NCI-H524 treated with DMSO at 0.1 percent for 48 hours (cell line): ENCODE measurements at places on chromosomes 2 and 18.

DNA sequence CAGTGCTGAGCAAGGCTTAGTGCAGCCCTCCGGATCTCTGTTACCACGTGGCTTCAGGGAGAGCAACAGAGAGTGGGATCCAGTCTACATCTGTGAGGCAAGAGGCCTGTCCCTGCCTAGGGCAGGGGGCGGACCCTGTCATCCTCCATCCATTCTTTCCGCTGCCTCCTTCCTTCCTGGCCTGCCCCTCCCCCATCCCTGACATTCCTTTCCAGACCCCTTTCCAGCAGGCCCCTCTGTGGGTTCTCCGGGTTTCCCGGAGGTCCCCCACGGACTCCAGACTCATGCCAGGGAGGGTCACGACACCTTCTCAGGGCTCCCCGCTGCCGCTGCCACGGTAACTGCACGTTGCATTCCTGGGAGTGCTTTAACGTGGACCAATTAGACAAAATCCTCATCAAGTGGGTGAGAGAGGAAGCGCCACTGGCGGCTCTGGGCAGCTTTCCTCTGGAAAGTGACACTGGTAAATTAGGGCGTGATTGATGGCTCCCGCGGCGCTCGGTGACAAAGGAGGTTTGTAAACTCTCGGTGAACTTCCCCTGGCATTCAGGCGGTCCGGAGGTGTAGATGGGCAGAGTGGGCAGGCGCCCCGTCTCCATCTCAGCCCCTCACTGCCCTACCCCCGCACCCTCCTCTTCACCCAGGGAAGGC, 11.4 kb downstream of the ATOH8 start:
- DNase-seq: peak; percentile 68

GRCh38 chr2:241867776-241868420, 1.6 kb upstream of the RTP5 start:
- peak; percentile 35 for DNase-seq

DNA sequence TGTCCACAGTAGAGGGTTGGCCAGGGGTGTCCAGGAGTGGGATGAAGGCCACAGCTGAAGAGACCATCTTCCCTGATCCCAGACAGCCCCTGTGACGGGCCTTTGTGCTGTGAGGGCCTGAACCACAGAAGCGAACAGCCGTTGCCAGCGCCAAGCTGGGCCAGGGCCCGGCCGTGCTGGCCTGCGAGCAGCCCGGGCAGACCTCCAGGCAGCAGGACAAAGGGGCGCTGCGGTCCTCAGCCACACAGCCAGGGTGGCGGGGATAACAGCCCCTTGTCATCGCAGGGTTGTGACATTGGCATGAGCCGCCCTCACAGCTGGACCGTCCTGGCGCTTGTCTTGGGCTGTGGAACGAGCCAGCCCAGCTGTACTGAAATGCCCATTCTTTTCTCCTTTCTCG, 161.1 kb downstream of the FAM210A start:
- no peak for DNase-seq

GRCh38 chr2:65374575-65374974, 57.8 kb downstream of the SPRED2 start:
- no peak for DNase-seq

DNA sequence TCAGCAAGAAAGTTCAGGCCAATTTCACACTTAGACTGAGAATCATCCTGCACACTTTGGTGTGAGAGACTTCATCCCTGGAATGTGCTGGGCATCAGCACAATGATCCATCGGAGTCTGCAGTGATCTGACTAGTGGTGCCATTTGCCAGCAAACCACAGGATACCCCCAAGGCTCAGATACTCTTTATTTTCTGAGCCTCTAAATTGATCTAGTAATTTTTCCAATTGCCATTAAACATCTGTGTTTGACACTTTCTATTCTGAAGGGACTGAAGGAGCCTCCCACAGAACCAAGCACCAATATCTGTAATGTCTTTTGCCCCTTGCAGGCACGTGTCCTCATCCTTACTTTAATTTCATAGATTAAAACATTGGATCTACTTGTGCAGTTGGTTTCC, 485.3 kb upstream of the SMIM21 start:
- DNase-seq: no peak

- DNase-seq: no peak
Measured at GRCh38 chr2:178392215-178392614, 58.8 kb downstream of the PRKRA start.

DNA sequence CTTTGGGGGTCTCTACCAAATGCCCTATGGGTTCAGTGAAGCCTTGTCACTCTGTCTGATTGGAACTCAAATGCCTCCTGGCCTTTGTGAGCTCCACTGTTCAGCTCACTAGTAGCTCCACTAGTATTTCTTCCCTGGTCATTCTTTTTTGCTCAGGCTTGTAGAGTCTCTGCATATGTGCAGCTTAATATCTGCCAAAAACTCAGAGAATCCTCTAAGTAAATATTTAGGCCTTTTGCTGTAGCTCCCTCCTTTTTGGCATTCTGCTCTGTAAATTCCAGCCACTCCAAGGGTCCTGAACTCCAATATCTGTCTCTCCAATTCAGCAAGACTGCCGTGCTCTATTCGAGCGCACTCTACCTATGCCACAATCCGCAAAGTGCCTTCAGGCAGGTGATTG, 146.5 kb downstream of the MAIP1 start:
- DNase-seq: no peak

GRCh38 chr2:197294260-197294659, 16.3 kb downstream of the ANKRD44 start:
- DNase-seq: no peak

GRCh38 chr2:46697830-46698323, 217.7 kb downstream of the MCFD2 start:
- no peak for DNase-seq

- DNase-seq: no peak
Measured at GRCh38 chr2:24412812-24413211, 52.5 kb upstream of the ITSN2 start.

GRCh38 chr18:46274266-46274665, 170.1 kb downstream of the HAUS1 start:
- no peak for DNase-seq

DNA sequence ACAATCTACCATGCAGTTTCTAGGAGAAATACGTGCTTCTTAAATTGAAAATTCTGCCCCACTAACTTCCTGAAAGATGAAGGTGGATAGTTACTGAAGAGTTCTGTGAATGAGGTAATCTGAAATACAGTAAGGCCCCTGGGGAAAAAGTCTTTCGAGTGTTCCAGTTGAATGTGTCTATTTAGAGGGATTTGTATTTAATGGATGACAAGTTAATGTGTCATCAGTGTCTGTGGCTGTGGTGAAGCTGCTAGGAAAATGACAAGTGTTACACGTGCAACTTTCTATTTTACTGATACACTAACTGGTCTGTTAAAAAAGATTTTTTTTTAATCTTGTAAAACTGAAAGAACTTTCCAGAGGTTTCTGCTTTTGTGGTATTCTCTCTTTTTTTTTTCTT, 384.6 kb downstream of the STK39 start:
- no peak for DNase-seq

- peak; percentile 83 for DNase-seq
Measured at GRCh38 chr2:176415174-176415895, 146.1 kb downstream of the MTX2 start.

- DNase-seq: no peak
Measured at GRCh38 chr2:109736177-109736827, 57.8 kb upstream of the RGPD5 start.

- DNase-seq: peak; percentile 25
Measured at GRCh38 chr18:27871726-27872125, 305.2 kb downstream of the CDH2 start.

DNA sequence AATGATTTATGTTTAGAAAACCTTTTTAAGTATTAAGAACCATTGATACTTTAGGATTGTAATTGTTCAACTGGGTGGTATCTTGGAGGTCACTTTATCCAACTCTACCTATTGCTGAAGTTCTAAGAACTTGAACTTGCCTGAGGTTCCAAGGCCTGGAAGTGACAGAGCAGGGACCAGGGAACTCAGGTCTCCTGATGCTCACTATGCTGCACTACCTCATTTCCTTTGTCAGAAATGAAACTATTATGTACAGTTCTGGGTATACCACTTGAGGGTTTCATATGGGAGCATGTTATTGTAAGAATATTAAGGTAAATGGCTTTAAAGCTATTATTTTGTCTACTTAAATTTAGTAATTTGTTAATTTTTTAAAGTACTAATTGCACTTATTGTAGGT, 3.0 kb downstream of the MBD5 start:
- no peak for DNase-seq

DNA sequence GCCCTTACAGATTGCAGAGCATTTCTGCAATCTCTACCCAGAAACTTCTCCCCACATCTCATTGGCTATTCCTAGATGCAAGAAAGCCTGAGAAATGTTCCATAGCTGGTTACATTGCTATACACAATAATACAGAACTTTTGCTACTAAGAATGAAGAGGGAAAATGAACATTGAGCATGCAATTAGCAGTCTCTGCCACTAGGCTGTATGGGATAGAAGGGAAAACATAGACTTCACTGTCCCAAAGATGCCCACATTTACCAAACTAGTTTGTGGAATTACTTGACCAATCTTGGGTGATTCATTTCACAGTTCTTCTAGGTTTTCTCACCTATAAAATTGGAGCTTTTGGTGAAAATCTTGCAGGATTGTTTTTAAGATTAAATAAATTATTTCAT, 265.7 kb upstream of the NT5C1B start:
- peak; percentile 2 for DNase-seq

GRCh38 chr18:38940863-38941531, 1375.4 kb upstream of the CELF4 start:
- DNase-seq: no peak

DNA sequence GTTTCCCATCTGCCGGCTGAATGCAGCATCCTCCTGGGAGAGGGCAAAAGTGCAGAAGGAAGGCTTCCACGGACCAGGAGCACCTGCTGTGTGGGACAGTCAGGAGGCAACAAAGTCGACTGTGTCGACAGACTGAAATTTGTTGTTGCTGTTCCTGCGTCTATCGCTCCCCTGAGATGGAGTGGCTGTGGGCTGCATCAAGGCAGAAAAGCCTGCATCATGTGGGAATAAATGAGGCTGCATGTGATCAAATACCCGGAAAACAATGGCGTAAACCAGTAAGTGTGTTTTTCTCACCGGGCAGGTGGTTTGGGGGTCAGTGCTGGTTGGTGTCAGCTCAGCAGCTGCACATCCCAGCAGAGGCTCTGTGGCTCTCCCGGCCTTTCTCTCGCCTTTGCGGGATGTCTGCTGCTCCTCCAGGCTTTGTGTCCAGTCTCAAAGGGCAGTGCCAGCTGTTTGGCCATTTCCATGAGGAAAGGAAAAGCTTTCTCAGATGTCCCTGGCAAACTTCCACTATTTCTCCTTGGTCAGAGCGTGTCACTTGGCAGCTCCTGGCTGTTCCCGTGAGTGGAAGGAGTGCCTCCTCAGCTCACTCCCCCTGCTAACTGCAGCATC, 262.4 kb downstream of the NDUFA10 start:
- no peak for DNase-seq

GRCh38 chr2:209425471-209426071, 1.7 kb downstream of the MAP2 start:
- DNase-seq: peak; percentile 8

DNA sequence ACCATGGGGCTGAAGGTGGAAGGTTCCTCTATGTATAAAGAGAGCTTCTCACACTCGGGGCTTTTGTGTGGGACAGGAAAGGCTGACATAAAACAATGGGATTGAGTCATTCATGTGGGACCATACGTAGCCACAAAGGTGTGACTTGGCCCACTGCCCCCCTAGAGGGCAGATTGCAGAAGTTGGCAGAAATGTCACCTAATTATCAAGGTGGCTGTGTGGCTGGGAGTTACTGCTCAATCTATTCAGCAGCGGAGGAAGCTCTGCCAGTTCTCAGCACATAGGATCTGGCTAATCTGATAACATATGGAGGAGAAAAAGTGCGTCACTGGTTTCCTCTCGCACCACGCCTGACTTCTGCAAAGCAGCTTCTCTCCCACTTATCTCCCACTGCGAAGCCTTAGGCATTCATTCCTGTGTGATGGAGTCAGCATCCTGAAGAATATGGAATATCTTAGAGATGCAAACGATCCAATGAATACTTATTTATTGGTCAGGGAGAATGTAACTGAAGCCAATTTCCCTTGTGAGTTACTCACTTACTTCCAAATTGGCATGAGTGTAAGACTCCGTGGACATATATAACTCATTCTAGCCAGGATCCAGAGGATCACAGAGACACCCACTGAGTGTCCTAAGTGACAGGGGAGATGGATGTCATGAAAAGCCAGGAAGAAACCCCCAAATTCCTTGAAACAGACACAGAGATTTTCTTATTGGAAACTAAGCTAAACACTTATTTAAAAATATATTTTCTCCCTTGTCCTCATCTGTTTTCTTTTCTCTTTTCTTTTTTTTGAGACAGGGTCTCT, 344.8 kb downstream of the TGIF1 start:
- no peak for DNase-seq

- DNase-seq: no peak
Measured at GRCh38 chr2:82182270-82182669, 1877.7 kb upstream of the LRRTM1 start.

DNA sequence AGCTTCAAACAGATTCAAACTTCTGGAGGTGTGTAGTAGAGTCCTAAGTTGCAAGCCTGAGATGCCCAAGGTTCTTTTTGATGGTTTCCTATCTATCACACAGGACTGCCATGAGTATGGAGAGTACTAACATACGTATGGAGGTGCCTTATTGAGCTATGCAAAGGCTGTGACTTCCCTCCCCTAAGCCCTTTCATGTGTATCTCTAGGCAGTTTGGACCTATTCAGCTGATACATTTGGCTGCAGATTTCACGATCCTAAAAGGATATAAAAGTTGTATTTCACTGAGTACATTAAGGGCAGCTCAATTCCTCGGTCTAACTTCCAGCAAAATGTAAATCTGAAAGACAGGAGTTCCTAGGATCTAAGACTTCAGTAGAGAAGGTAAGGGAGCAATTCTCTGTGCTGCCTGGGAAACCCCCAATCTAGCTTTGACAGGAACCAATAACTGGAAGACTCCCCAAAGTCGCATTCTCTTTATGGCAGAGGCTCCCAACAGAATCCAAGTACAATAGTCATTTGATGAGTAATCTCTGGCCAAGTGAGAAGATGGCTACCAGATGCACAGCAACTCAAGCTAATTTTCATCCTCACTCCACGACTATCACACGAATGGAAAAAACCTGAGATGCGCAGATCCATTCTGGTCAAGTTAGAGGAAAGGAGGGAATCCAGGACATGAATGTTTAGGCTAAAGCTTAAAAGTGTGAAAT, 83.8 kb downstream of the ATL2 start:
- no peak for DNase-seq

GRCh38 chr2:210112871-210113270, 58.3 kb downstream of the KANSL1L start:
- DNase-seq: no peak

DNA sequence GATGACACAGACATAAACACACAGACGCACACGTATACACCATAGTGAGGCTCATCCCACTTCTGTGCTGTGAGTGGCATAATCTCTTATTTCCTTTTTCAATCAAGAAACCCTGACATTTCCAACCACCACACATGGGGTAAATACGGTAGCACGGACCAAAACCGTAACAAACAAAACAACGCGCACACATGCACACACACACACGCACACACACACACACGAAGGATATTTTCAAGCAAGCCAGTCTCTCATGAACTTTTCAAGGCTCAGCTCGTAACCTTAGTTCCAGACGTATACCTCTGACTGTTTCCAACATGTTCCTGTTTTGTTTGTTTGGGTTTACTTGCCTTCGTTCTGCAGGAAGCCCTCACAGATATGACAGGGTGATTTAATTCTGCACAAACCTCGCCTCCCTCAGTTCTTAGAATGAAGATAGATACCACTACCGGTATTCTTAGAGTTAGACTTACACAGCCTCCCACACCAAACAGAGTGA, 119.8 kb downstream of the BCL2 start:
- no peak for DNase-seq

- no peak for DNase-seq
Measured at GRCh38 chr2:223199531-223200515, 147.8 kb downstream of the KCNE4 start.
